ENCODE measurements at places on chromosomes 13 and 19.

- DNase-seq: no peak
These were observed 14.6 kb upstream of the KCNN1 start for GRCh38 chr19:17951990-17952976.

GRCh38 chr19:33194886-33195644, 935 bp downstream of the LRP3 start:
- DNase-seq: no peak

DNA sequence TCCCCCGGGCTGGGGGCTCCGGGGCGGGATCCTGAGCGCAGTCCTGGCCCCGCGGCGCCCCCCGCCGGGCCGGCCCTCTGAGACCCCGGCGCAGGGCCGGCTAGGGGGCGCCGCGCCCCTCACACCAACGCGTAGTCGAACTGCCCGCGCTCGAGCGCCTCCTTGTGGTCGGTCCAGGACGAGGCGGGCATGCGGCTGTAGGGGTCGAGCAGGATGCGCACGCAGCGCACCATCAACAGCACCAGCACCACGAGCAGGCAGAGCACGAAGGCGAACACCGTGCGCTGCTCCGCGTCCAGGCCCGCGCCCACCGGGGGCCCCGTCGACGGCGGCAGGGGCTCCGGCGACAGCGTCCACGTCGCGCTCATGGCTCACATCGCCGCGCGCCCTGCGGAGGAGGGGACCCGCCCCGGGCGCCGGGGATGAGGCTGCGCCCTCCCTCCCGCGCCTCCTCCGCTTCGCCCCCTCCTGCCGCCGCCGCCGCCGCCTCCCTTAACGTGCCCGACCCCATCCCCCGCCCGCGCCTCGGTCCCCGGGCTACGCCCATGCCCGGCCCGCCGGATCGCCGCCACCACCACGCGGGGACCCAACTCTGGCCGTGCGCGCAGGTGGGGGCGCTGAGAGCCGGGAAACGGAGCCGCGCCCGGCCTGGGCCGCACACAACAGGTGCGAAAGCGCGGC, 624 bp downstream of the CTXN1 start:
- DNase-seq: peak; percentile 56

GRCh38 chr13:112690283-112690929, 568 bp downstream of the ATP11A start:
- no peak for DNase-seq

- DNase-seq: no peak
These were observed 51.9 kb downstream of the ESD start for GRCh38 chr13:46745062-46745461.

DNA sequence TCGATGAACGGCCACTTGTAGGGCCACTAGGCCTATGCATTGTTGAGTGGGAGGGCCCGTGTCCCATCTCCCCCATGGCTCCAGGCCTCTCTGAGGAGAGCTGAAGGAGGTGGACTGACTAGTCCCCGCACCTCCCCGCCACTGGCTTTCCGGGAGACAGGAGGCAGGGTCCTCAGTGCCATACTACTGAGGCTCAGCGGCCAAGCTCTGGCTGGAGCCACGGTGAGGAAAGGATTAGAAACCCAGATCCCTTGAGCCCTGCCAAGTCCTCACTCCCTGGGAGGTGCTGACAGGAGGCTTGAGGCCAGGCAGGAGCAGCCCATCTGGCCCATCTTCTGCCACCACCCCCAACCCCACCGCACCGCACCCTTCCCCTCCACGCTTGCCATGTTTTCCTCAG, 29.0 kb downstream of the CCDC8 start:
- no peak for DNase-seq

GRCh38 chr13:77448689-77449088, 86.8 kb upstream of the SCEL start:
- DNase-seq: no peak

Data from stimulated activated CD8-positive, alpha-beta memory T cell treated with anti-CD3 and anti-CD28 coated beads, Interleukin-2, amount 100 ng/mL, for 1 hour (primary cell).